ENCODE measurements at places on chromosomes 3 and 15.

- DNase-seq, result no peak
Observed at GRCh38 chr15:89587955-89588354, 12.7 kb downstream of the TICRR start.

DNA sequence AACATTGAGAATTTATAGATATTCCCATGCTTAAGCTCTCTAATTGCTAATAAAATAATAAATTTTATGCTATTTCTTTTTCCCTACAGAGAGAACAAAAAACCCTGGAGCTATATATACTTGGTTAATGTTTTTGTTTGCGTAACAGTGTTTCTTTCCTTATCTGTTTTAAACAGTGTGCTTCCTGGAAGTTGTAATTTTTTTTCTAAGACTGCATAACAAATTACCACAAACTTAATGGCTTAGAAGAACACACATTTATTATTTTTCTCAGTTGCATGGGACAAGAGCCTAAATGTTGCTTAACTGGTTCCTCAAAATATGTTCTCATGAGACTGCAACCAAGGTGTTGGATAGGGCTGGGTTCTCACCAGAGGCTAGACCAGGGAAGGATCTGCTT lies 49.7 kb upstream of the DPH6 start:
- DNase-seq, result no peak

DNA sequence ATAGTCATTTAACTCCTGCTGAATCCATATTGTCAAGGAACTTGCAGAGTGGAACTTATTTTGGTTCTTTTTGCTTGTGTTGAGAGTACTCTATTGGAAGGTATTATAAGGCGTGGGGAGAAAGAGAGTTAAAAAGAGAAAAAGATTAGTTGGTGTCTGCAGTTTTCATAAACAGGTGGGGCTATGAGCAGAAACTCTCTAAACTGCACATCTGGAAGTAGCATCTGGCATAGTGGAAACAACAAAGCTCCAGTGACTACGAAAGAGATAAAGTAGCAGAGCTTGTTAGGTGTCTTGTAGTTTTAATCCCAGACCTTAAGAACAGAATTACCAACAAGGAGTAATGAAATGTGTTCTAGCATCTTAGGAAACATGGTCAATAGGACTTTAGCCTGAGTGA lies 148.8 kb upstream of the SGO1 start:
- DNase-seq, result no peak

GRCh38 chr15:57306161-57306943 lies 70.0 kb upstream of the CGNL1 start:
- peak; percentile 54 for DNase-seq

DNA sequence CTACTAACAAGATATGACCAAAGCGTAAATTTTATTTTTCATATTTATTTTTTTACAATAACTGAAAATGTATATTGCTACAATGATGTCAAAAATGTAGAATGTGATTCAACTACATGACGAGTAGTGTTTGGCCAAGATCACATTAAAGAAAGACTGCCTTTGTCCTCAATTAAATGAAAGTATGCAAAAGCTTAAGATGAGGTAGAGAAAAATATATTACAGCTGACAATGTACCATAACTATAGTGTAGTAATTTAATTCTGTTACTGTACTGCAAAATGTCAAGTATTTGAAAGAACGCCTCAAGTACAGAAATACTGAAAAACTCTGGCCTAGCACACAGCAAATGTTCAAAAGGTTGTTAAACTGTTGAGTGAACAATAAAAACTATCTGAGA lies 9.7 kb downstream of the PRICKLE2 start:
- DNase-seq, result no peak

- no peak for DNase-seq
Observed at GRCh38 chr3:58329150-58329921, 3.4 kb upstream of the PXK start.

GRCh38 chr15:61017627-61018026 lies 211.5 kb downstream of the RORA start:
- DNase-seq, result no peak

GRCh38 chr3:98528474-98529346 lies 3.1 kb upstream of the GPR15 start:
- DNase-seq, result no peak

DNA sequence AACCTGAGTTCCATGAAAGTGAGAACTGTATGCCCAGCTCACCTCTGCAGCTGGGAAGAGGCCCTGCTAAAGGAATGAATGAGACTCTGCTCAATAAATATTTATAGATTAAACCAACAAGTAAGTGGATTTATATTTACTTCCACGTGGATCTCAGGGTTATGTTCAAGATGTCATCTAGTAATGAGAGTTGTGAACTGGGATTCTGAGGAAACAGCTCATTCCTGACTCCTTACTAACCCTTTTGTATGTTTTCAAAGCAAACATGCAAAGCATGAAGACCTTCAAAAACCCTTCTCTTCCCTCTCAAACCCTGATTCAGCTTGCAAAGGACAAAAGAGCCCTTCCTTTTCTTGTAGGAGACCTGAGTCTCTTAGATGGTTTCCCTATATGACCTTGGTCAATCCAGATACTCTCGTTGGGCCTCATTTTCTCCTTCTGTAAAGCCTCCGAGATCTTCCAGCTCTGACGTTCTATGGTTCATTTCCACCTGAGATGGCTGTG lies 53.4 kb downstream of the LSM3 start:
- DNase-seq, result peak; percentile 54

DNA sequence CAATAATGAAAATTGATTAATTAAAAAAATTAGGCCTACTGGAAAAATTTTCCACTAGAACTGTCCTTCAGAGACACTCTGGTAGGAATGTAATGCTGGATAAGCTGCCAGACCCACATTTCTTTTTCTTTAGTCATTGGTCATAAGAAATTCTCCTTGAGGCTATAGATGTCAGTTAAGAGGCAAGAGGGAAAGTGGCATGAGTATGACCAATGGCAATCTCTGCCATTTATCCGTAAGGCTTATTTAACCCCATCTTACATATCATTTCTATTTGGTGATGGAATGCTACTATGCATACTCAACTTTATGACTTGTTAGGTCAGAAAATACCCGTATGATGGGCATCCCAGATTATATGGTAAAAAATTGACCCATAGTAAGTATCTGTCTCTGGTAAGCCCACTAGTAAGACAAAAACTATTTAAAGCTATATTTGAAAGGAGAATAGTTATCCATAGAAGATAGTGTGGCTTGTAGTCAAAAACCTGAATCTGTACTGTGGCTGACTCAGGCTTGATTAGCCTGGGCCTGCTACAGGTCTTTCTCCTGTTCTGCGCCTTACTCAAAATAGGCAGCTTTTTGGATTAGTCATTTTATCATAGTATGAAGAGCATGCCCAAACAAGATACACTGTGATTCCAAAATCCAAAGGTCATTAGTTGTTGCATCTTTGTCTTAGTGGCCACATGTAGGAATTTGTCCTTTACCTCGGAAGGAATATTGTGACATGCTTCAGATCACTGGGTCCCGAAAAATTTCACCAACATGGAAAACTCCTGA lies 314.7 kb downstream of the PYDC2 start:
- DNase-seq, result no peak

All from GF-D8 (cell line).